ENCODE measurements at places on chromosomes 7 and 10.

DNA sequence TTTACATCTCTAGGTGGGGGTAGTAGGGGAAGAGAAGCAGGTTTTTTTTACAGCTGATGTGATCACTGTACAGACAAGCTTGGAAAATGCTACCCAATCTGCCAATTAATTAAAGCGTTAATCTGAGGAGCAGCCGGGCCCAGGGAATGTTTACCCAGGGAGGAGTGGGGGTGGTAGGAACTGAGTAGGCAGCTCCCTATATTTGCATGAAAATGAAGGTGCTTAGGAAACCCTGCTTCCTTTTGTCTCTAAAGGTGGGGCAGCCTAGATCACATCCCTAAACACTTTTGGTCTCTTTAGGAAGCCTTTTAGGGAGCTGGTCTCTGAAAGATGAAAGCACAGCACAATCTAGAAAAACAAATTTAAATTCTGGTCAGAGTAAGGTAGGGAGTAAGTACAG is 53.0 kb upstream of the NFKB2 start:
- H3K4me3 ChIP-seq: no peak overlapping the region
- H3K27ac ChIP-seq: no peak overlapping the region
- H3K27me3 ChIP-seq: no peaks in the 10 kb centered on the region
- H3K36me3 ChIP-seq: peaks cover 25% of the 10 kb centered on the region
- peaks cover 5% of the 10 kb centered on the region for H3K4me1 ChIP-seq
- DNase-seq: no peak

DNA sequence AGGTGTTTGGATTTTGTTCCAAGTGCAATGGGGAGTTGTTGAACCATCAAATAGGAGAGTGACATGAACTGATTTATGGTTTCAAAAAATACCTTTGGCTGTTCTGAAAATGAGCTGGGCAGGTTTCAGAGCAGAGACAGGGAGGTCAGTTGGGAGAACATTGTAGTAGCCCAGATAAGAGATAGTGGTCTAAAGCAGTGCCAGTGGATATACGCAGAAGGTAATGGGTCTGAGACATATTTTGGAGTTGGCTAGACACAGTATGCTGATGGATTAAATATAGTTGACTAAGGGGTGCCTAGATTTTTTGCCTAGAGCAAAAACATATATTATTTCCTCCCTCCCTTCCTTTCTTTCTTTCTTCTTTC is 21.3 kb upstream of the CDK14 start:
- H3K27ac ChIP-seq: no peak overlapping the region
- H3K36me3 ChIP-seq: no peaks in the 10 kb centered on the region
- H3K4me3 ChIP-seq: no peak overlapping the region
- H3K4me1 ChIP-seq: no peaks in the 10 kb centered on the region

GRCh38 chr7:159025161-159025779 is 119.4 kb downstream of the VIPR2 start:
- no peak for DNase-seq
- H3K27me3 ChIP-seq: peaks cover 62% of the 10 kb centered on the region
- H3K36me3 ChIP-seq: no peaks in the 10 kb centered on the region

DNA sequence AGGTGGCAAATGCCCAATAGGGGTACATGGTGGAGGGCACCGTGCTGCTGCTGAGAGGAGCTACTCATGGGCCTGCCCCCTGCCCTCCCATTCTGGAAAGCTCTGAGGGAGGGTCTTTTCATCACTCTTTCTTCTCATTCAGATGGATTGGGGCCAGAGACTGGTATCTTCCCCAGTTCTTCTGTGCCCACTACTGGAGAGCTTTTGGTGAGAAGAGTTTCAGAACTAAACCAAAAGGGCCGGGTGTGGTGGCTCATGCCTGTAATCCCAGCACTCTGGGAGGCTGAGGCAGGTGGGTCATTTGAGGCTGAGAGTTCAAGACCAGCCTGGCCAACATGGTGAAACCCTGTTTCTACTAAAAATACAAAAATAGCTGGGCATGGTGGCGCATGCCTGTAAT is 12.5 kb downstream of the ADRA2A start:
- no peak overlapping the region for H3K27ac ChIP-seq
- no peak for DNase-seq
- no peaks in the 10 kb centered on the region for H3K36me3 ChIP-seq
- peaks cover 55% of the 10 kb centered on the region for H3K27me3 ChIP-seq
- no peaks in the 10 kb centered on the region for H3K4me1 ChIP-seq
- H3K4me3 ChIP-seq: no peak overlapping the region

GRCh38 chr10:30127120-30127541 is 67.7 kb upstream of the JCAD start:
- H3K36me3 ChIP-seq: no peaks in the 10 kb centered on the region
- DNase-seq: no peak
- H3K27me3 ChIP-seq: peaks cover 38% of the 10 kb centered on the region
- H3K27ac ChIP-seq: no peak overlapping the region
- H3K4me1 ChIP-seq: no peaks in the 10 kb centered on the region

DNA sequence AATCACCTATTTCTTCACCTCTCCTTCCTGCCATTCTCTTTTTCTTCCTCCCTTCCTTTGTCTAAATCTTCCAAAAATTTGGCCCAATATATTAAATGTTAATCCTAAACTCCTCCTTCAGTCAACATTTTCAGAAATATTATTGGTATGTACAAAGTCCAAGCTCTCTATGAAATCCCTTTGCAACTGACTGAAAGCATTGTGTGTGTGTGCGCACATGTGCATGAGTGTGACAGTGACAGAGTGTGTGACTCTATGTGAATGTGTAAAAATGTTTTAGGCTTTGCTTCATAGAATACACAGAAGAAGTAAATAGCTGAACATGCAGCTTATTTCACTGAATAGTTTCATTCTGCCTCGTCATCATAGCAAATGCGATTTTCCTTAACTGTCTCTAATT is 7.0 kb downstream of the GPAM start:
- H3K27me3 ChIP-seq: no peaks in the 10 kb centered on the region
- H3K36me3 ChIP-seq: peaks cover 49% of the 10 kb centered on the region
- H3K27ac ChIP-seq: no peak overlapping the region
- peaks cover 5% of the 10 kb centered on the region for H3K4me1 ChIP-seq
- DNase-seq: no peak
- H3K4me3 ChIP-seq: no peak overlapping the region

GRCh38 chr10:79293841-79294581 is 53.3 kb upstream of the PPIF start:
- no peak overlapping the region for H3K27ac ChIP-seq
- H3K36me3 ChIP-seq: peaks cover 15% of the 10 kb centered on the region
- no peak for DNase-seq
- peaks cover 33% of the 10 kb centered on the region for H3K4me1 ChIP-seq

- H3K4me1 ChIP-seq: no peaks in the 10 kb centered on the region
- H3K27ac ChIP-seq: no peak overlapping the region
Observed at GRCh38 chr10:115950320-115950719, 322.7 kb downstream of the GFRA1 start.

DNA sequence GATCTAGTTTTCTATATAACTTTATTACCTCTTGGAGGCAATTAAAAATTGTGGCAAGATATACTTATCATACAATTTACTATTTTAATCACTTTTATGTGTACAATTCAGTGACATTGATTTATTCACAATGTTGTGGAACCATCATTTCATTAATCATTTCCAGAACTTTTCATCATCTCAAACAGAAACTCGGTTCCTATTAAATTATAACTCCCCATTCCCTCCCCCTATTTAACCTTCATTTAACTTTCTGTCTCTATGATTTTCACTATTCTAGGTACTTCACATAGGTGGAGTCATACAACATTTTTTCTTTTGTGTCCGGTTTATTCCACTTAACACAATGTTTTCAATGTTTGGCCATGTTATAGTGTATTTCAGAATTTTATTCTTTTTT is 252.8 kb downstream of the REEP3 start:
- H3K36me3 ChIP-seq: no peaks in the 10 kb centered on the region
- peaks cover 24% of the 10 kb centered on the region for H3K27me3 ChIP-seq
- no peaks in the 10 kb centered on the region for H3K4me1 ChIP-seq
- H3K4me3 ChIP-seq: no peak overlapping the region
- DNase-seq: no peak

DNA sequence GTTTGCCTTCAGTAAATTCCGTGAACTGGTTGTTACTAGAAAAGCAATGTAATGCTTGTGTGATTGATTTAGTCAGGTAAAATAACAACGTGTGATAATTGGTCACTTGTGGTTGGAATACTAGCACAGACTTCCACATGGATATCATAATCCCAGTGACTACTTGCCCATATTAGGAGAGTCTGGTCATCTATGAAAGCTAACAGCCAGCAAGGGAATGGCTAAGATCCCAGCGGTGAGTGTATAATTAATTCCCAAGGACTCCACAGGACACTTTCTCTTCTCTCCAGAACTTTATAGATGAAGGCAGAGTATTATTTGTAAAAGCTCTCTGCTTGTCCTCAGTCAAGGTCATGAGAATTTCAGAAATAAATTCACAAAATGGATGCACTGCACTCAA is 662.6 kb upstream of the TEX47 start:
- no peaks in the 10 kb centered on the region for H3K4me1 ChIP-seq
- H3K27me3 ChIP-seq: no peaks in the 10 kb centered on the region
- no peak overlapping the region for H3K4me3 ChIP-seq
- no peak for DNase-seq

DNA sequence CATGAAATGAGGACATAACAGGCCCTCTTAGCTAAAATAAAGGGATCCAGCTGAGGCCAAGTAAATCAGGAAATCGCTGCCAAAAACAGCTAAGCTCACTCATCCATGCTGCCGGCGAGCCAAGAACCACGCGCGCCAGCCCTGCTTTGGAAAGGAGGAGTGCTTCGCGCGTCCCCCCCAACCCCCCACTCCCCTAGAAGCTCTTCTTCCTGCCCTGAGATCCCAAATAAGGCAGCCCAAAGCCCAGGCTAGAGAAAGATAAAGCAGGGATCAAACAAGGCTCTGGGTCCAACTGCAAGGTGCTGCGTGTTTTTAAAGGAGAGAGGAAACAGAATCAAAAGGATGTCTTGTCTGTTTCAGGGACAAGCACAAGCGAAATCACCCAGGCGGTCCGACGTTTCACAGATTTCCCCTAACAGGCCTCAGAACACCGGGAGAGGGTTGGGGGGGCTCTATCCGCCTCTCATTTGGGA is 168.3 kb upstream of the AUTS2 start:
- H3K27me3 ChIP-seq: peaks cover 64% of the 10 kb centered on the region
- no peaks in the 10 kb centered on the region for H3K36me3 ChIP-seq
- no peak overlapping the region for H3K4me3 ChIP-seq
- peaks cover 11% of the 10 kb centered on the region for H3K4me1 ChIP-seq
- H3K27ac ChIP-seq: no peak overlapping the region
- no peak for DNase-seq

GRCh38 chr7:11194492-11194891 is 220.8 kb downstream of the PHF14 start:
- no peaks in the 10 kb centered on the region for H3K4me1 ChIP-seq
- no peak overlapping the region for H3K4me3 ChIP-seq
- H3K36me3 ChIP-seq: no peaks in the 10 kb centered on the region
- DNase-seq: no peak
- H3K27me3 ChIP-seq: peaks cover 11% of the 10 kb centered on the region

GRCh38 chr10:51156926-51157325 is 82.6 kb downstream of the PRKG1 start:
- no peak for DNase-seq
- no peaks in the 10 kb centered on the region for H3K27me3 ChIP-seq
- no peak overlapping the region for H3K4me3 ChIP-seq
- no peaks in the 10 kb centered on the region for H3K4me1 ChIP-seq

GRCh38 chr10:79487296-79488194 is 24.8 kb upstream of the EIF5AL1 start:
- H3K4me3 ChIP-seq: no peak overlapping the region
- no peaks in the 10 kb centered on the region for H3K4me1 ChIP-seq
- no peak overlapping the region for H3K27ac ChIP-seq
- no peak for DNase-seq

- H3K36me3 ChIP-seq: peaks cover 6% of the 10 kb centered on the region
- H3K4me1 ChIP-seq: peaks cover 71% of the 10 kb centered on the region
- H3K4me3 ChIP-seq: no peak overlapping the region
- no peaks in the 10 kb centered on the region for H3K27me3 ChIP-seq
- DNase-seq: no peak
Observed at GRCh38 chr7:127768241-127768640, 116.2 kb downstream of the SND1 start.

DNA sequence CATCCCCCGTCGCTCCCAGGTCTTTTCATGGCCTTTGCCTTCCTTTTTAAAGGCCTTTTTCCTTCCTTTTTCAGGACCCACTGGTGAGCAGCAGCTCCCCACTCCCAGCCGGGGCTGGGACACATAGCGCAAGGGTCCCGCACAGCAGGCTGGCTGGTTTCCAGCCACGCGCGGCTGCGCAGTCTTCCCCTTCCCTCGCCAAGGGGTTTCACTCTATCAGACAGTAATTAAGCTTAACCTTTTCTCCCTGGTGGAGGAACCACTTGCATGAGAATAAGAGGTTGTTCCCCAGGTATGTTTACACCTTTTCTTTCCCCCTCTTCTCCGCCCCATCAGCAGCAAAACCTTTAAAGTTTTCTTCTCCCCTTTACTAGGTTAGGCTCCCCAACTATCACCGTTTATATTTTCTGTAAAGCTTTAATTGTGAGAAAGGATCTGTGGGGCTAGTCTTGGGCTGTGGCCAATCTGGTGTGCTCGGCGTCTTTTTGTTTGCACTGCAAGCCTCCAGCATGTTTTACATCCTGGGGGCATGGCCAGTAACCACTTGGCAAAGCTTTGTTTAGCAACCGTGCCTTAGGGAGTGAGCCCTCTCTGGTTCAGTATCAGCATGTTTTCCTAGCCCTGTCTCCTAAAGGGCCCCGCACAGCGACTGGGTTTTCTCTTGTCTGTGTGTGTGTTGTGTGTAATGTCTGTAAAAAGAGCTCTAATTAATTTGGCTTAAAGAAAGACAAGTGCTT is 219.6 kb downstream of the PHF14 start:
- H3K4me1 ChIP-seq: no peaks in the 10 kb centered on the region
- no peak overlapping the region for H3K27ac ChIP-seq
- DNase-seq: no peak
- peaks cover 11% of the 10 kb centered on the region for H3K27me3 ChIP-seq

GRCh38 chr10:15147594-15148392 is 20.7 kb downstream of the NMT2 start:
- H3K36me3 ChIP-seq: peaks cover 2% of the 10 kb centered on the region
- peaks cover 34% of the 10 kb centered on the region for H3K4me1 ChIP-seq
- H3K27me3 ChIP-seq: no peaks in the 10 kb centered on the region

DNA sequence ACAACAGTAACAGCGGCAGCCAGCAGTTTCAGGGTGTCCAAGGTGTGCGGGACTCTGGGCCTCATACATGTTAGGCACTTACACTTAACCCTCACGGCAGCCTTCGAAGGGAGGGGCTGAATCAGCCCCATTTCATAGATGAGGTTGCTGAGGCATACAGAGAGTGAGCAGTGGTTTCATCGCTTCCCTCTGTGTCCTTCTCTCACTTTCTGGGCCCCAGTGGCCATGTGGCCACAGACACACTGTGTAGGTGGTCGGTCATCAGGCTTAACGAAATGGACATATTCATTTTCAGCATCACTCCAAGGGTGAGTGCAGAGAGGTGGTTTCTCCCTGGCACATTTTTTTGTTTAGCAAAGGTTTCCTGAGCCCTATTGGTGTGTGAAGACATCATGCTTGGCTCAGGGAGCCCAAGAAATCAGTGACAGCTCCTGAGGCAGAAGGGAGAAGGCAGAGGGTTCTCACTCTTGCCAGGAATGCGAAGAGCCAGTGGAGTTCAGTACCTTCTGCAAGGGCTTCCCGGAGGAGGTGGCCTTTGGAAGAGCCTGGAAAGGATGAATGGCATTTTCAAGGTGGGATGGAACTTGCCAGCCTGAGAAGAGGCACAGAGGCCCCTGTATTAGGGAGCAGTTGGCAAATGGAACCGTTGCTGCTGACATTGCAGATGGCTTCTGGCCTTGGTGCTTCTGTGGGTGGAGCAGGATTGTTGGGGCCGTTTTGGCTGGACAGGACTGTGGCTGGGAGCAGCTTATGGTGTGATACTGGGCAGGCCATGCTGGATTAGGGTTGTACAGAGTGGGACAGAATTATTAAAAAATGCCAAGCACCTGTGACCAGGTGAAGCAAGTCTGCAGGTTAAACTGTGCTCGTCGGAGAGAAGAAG is 61.7 kb upstream of the PPIF start:
- H3K36me3 ChIP-seq: peaks cover 5% of the 10 kb centered on the region
- no peak for DNase-seq
- peaks cover 75% of the 10 kb centered on the region for H3K4me1 ChIP-seq
- H3K27me3 ChIP-seq: no peaks in the 10 kb centered on the region
- H3K4me3 ChIP-seq: peak overlapping the region; percentile 78
